ENCODE measurements at places on chromosomes 1 and 21.

DNA sequence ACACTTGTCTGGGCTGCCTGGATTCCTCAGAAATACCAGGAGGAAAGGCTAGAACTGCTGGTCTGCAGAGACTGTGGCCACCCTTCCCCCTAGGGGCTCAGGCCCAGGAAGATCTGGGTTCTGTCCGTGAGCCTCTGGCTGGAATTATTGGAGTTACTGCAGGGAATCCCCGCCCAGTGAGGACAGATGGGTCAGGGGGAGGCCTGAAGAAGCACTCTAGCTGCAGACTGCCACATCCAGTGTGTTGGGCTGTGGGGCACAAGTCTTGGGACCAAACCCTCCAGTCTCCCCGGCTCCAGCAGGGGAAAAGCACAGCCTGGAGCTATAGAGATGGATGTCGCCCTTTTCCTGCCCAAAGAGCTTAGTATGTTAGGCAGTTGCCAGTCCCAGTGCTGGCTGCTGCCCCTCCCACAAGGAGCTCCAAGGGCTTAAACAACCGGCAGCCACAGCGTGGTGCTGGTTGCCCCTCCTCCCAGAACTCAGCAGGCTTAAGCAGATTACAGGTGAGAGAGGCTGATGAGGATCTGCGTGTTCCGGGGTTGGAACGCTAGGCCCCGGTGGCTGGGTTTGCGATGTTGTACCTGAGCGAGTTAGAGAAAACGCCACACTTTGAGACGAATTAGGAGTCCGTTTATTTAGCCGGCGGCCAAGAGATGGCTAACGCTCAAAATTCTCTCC lies 255.5 kb upstream of the LRRC7 start:
- no peak for DNase-seq

DNA sequence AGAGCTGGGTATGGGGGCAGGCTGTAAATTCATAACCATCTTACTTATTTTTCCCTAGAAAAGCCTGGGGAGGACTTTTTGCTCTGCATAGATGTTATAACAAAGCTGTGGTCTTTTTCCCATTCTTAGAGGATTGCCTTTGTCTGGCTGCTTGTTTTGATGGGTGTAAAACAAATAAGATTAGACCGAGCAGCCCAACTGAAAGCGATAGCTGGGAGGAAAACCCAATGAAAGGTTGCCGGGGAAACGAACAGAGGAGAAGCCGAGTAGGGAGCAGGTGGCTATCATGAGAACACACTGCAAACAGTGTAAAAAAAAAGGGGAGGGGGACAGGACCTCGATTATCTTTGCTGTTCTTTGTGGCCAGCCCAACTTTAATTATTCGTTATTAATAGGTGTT lies 1.9 kb downstream of the ELAVL4 start:
- peak; percentile 13 for DNase-seq

GRCh38 chr21:31629972-31630711 lies 29.4 kb upstream of the SOD1 start:
- DNase-seq: no peak

- DNase-seq: peak; percentile 13
Measured at GRCh38 chr1:97610748-97611147, 310.1 kb downstream of the DPYD start.

DNA sequence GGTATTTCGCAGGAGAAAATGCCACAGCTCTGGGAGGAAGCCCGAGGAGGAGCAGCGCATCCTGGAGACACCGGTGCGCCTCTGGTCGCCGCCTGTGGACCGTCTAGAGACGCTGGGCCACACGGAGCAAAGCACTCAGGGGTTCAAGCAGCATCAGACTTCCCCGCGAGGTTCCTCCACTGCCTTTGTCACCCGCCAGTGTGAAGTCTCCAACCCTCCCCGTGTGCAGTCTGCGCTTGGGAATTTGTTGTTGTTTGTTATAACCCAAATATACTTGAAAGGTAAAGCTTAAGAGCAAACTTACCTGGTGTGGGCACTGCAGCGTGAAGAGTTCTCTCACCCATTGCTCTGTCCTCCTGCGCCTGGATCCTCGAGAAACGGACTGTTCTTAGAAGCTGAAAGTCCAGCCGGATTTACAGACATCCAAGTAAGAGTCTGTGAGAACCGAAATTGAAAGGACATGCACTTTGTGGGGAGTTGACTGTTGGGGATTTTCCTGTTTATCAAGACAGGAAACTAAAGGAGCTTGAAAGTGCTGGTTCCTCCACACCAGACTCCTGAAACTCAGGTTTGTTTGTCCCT lies at the start of gene GBP4:
GBP4 (minus strand) TSS at position 452 of the 582 bp plus-strand sequence; CDS start at position 344, 108 bp downstream.
- peak; percentile 92 for DNase-seq

Measured in suppressor macrophage treated with lipopolysaccharide for 4 hours (primary cell).